ENCODE measurements at places on chromosomes 4 and X. TPM values are rescaled to one million over a fixed set of nuclear protein-coding genes. Genes with fewer than 3 reads are reported as not detected.

The PABPC4L gene
- not detected for total RNA-seq

The ADGRL3 gene
- total RNA-seq = not detected

GRCh38 chr4:47219586-47219985 is 188.2 kb downstream of the GABRB1 start:
- no peaks in the 10 kb centered on the region for H3K27me3 ChIP-seq
- no peak overlapping the region for H3K4me3 ChIP-seq
- no peaks in the 10 kb centered on the region for H3K4me1 ChIP-seq
- no peak overlapping the region for H3K27ac ChIP-seq
- DNase-seq = no peak
- H3K36me3 ChIP-seq = no peaks in the 10 kb centered on the region

DNA sequence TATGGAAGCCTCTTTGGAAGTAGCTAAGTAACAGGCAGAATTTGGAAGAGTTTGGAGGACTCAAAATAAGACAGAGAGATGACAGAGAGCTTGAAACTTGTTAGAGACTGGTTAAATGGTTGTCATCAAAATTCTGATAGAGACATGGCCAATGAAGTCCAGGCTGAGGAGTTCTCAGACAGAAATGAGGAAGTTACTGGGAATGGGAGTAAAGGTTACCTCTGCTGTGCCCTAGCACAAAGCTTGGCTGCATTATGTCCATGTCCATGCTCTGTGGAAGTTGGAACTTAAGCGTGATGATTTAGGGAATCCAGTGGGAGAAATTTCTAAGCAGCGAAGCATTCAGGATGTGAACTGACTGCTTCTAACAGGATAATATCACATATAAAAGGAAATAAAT is 146.2 kb upstream of the NDST4 start:
- H3K36me3 ChIP-seq = no peaks in the 10 kb centered on the region
- H3K27me3 ChIP-seq = no peaks in the 10 kb centered on the region
- H3K27ac ChIP-seq = no peak overlapping the region
- no peak overlapping the region for H3K4me3 ChIP-seq
- no peak for DNase-seq
- H3K4me1 ChIP-seq = no peaks in the 10 kb centered on the region

GRCh38 chr4:96305030-96305429 is 465.1 kb downstream of the PDHA2 start:
- H3K27ac ChIP-seq = no peak overlapping the region
- no peak overlapping the region for H3K4me3 ChIP-seq
- H3K27me3 ChIP-seq = no peaks in the 10 kb centered on the region
- no peak for DNase-seq

The TMPRSS11A gene
- total RNA-seq = not detected

DNA sequence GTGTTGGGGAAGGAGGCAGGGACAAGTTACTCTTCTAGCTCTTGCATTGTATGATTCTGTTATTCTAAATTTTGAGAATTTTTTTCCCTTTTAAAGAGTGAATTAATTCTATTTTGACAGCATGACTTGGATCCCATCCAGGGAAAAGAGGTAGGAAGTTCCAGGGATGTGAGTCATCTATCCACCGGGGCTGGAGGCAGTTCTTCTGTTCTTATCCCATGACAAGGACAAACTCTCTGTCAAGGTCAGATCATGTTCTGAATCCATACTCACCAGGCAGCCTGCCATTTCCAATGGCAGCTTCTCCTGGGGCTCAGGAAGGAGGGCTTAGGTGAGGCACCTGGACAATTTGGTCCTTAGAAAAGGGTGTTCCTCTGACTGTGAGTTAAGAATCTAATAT is 132.0 kb upstream of the MED14 start:
- no peak overlapping the region for H3K4me3 ChIP-seq
- DNase-seq = no peak
- H3K4me1 ChIP-seq = no peaks in the 10 kb centered on the region
- H3K27ac ChIP-seq = no peak overlapping the region
- no peaks in the 10 kb centered on the region for H3K36me3 ChIP-seq
- H3K27me3 ChIP-seq = no peaks in the 10 kb centered on the region

DNA sequence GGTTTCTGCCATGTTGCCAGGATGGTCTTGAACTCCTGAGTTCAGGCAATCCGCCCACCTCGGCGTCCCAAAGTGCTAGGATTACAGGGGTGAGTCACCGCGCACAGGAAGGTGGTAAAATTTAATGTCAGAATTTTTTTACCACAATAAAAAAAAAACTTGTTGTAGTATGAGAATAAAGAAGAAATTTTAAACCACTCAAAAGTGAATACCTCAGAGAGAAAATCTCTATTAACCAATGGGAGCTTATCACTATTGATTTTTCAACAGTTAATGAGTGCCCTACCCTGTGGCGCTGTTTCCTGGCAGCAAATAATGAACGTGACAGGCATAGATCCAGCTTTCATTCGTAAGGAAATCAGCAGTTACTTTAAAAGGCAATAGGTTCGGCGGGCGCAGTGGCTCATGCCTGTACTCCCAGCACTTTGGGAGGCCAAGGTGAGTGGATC is 32.7 kb upstream of the SLC25A4 start:
- no peaks in the 10 kb centered on the region for H3K4me1 ChIP-seq
- H3K4me3 ChIP-seq = no peak overlapping the region
- no peak for DNase-seq
- H3K27ac ChIP-seq = no peak overlapping the region

The S100G gene
- total RNA-seq = not detected

GRCh38 chr4:187070158-187070557 is 346.5 kb upstream of the FAT1 start:
- H3K4me1 ChIP-seq = no peaks in the 10 kb centered on the region
- no peaks in the 10 kb centered on the region for H3K27me3 ChIP-seq
- H3K27ac ChIP-seq = no peak overlapping the region
- DNase-seq = no peak
- H3K4me3 ChIP-seq = no peak overlapping the region
- no peaks in the 10 kb centered on the region for H3K36me3 ChIP-seq

DNA sequence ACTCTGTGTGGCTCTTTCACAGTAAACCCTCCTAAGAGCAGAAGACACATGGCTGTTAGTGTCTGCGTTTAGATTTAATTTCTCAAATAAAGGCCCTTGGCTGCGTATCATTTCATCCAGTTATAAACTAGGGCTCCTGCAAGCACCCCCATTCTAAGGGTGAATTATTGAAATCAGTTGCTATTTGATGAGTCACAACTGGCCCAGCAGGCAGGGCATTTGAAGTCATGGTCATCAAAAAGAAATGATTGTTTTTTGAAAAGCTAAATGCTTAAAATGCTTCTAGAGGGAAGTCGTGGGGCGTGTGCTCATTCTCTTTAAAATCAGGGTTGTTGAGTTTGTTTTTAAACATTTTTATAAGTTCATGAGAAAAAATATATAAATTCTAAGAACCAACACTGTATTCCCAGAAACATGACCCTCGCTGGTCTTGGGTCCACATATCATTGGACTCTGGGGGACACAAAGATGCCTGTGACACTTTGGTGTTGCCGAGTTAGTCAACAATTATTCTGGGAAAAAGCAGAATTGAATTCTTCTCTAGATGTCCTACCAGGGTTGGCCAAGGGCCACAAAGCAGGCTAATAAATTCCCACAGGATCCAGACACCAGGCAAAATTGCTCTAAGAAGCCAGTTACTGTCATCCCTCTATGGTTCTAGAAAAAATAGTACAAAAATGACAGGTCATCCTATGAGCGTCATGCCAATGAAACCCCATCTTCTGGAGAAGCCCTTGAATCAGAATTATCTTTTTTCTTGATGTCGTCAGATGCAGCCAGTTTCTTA is 99.5 kb upstream of the MYOZ2 start:
- no peaks in the 10 kb centered on the region for H3K36me3 ChIP-seq
- no peak overlapping the region for H3K4me3 ChIP-seq
- no peaks in the 10 kb centered on the region for H3K4me1 ChIP-seq
- DNase-seq = no peak
- no peak overlapping the region for H3K27ac ChIP-seq

The MAGEB10 gene
- not detected for total RNA-seq

DNA sequence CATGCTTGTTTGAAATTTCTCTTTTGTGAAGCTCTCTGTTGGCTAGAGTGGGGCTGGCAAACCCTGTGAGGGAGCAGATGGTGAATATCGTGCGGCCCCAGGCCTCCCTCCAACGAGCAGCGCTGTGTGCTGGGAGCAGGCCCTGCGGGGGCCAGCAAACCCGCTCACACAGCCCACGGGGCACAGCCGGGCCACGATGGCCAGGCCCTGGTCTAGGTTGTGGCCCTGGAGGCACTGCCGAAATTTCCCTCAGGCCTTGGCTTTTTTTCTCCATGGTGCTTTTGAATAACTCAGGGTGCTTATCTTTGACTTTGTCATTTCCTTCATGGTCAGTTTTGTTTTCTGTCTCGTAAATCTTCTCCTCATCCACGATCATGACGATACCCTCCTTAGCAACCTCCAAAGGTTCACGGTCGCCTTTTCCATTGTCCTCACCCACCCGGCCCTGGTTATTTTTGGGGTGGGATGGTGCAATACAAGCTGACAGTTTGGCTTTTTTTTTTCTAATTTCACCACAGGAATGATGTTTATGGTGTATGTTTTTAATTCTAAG is 20.7 kb downstream of the PCGF3 start:
- H3K27ac ChIP-seq = no peak overlapping the region
- peaks cover 6% of the 10 kb centered on the region for H3K36me3 ChIP-seq
- H3K4me3 ChIP-seq = no peak overlapping the region
- DNase-seq = no peak

GRCh38 chr4:38072578-38072977 is 112.4 kb downstream of the PTTG2 start:
- H3K36me3 ChIP-seq = peaks cover 41% of the 10 kb centered on the region
- DNase-seq = no peak
- H3K4me1 ChIP-seq = no peaks in the 10 kb centered on the region
- no peaks in the 10 kb centered on the region for H3K27me3 ChIP-seq
- no peak overlapping the region for H3K4me3 ChIP-seq

DNA sequence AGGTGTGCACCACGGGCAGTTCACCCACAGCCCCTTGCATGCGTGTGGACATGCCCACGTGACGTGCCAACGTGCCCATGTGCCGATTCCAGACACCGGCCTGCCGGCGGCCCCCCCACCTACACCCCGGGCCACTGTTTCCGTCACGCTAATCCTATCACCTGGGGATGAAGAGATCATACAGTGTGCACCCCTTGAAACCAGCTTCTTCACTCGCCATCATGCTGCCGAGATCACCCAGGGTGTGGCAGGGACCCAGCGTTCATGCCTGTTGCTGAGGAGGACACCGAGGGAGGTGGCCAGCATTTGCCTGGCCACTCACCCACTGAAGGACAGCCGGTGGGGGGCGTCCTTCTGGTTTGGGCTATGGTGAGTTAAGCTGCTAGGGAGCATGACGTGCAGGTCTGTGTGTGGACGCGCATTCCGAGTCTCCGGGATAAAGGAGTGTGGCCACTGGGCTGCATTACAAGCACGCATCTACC is 14.1 kb downstream of the CTBP1 start:
- H3K27ac ChIP-seq = no peak overlapping the region
- DNase-seq = no peak
- no peak overlapping the region for H3K4me3 ChIP-seq
- H3K4me1 ChIP-seq = peaks cover 3% of the 10 kb centered on the region
- peaks cover 90% of the 10 kb centered on the region for H3K36me3 ChIP-seq
- H3K27me3 ChIP-seq = no peaks in the 10 kb centered on the region

GRCh38 chrX:13398839-13399238 is 79.0 kb upstream of the ATXN3L start:
- DNase-seq = no peak
- no peak overlapping the region for H3K4me3 ChIP-seq
- no peaks in the 10 kb centered on the region for H3K4me1 ChIP-seq
- no peak overlapping the region for H3K27ac ChIP-seq

DNA sequence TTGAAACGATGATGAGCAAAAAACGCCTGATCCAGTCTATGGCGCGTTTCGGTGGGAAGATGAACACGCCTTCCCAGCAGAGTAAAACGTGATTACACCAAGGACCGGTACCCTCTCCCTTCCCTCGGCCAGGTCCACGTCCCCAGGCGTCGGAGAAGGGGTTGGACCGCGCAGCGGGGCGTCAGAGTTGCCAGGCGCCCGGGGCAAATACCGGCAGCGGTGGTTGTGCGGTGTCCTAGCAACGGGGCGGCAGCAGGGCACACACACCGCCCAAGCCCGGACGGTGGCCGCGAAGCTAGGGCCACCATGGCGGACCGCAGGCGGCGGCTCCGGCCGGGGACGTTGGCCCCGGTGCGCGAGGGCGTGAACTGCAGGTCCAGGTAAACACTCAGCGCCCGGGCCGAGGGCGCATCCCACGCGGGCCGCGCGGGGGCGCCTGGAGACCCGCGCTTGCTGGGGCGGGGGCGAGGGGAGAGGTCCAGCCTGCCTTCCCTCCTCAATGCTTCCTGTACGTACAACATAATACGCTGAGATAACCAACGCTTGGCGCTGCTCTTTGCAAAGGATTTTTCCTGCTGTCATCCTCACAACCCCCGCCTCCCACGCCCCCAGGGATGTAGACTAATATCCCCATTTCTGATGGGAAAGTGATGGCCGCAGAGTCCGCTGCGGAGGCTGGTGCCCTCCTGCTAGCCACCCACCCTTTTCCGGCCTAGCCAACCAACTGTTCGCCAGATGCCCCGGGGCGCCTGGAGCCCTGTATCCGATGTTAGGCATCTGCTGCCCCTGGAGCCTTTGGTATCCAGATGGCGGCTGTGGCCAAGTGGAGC is at the start of gene FAM47E:
FAM47E (plus strand) TSS at position 281 of the 830 bp plus-strand sequence; CDS start at position 307, 26 bp downstream.
- peaks cover 10% of the 10 kb centered on the region for H3K4me1 ChIP-seq
- H3K36me3 ChIP-seq = no peaks in the 10 kb centered on the region
- H3K27ac ChIP-seq = no peak within 1 kb of the TSS
- peaks cover 16% of the 10 kb centered on the region for H3K27me3 ChIP-seq
- DNase-seq = no peak

DNA sequence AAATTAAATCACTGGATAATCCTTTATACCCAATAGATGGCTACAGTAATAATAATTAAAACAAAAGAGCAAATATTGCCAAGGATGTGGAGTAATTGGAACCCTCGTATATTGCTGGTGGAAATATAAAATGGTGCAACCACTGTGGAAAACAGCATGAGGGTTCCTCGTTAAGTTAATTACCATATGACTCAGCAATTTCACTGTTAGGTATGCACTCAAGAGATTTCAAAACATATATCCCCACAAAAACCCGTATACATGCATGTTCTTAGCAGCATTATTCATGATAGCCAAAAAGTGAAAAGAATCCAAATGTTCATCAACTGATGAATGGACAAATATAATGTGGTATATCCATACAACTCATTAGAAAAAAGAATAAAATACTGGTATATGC is 103.3 kb downstream of the TEX13C start:
- H3K27ac ChIP-seq = no peak overlapping the region
- no peaks in the 10 kb centered on the region for H3K4me1 ChIP-seq
- H3K27me3 ChIP-seq = no peaks in the 10 kb centered on the region
- no peaks in the 10 kb centered on the region for H3K36me3 ChIP-seq
- H3K4me3 ChIP-seq = no peak overlapping the region
- no peak for DNase-seq

- no peak overlapping the region for H3K4me3 ChIP-seq
- H3K27ac ChIP-seq = no peak overlapping the region
- H3K36me3 ChIP-seq = no peaks in the 10 kb centered on the region
- DNase-seq = no peak
- no peaks in the 10 kb centered on the region for H3K27me3 ChIP-seq
Measured at GRCh38 chr4:4328840-4329239, 38.8 kb downstream of the ZBTB49 start.

All from CD4-positive, alpha-beta T cell (primary cell).